ENCODE measurements at places on chromosomes 2 and 18. TPM values are rescaled to one million over a fixed set of nuclear protein-coding genes. Genes with fewer than 3 reads are reported as not detected.

- no peak for DNase-seq
Measured at GRCh38 chr18:3150274-3150673, 69.5 kb downstream of the MYOM1 start.

DNA sequence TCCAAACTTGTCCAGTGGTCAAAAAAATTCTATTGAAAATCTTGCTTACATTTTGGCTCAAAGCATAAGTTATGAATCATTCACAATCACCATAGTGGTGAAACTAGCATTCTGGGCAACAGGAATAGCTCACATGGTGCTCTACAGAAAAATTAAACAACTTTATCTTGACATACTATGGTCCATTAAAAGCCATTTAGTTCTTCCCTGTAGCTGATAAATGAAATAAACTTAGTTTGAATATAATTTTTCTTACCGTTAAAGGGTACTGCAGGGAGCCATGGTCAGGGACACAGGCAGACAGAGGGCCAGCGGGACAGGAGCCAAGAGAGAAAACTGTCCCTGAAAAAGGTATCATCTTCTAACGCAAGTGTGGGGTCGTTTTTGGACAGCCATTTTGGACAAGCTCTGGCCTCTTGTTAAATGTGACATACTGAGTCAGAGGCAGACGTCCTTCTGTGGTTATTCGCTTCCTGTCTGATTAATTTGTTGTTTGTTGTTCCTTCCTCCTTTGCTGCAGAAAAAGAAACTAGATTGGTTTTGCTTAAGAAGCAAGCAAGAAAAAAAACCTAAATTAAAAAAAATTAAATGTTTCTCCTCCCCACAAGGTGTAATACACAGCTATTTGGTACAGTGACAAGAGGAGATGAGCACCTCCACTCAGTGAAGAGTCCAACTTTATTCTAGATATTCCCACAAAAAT is at the start of gene WIPF1:
TSS of gene WIPF1 (minus strand) at position 460 of the 703 bp plus-strand sequence. CDS start 12,231 bp downstream, outside the sequence.
- DNase-seq: peak; percentile 58

- no peak for DNase-seq
Measured at GRCh38 chr2:19185086-19185485, 173.3 kb downstream of the OSR1 start.

GRCh38 chr2:229170916-229171315 is 100.2 kb downstream of the PID1 start:
- no peak for DNase-seq

OTX1 gene
- total RNA-seq: not detected

ACMSD gene
- not detected for total RNA-seq

CDH19 gene
- total RNA-seq: not detected
